ENCODE measurements at places on chromosomes 13 and 19.

GRCh38 chr13:112752711-112753541 is 63.1 kb downstream of the ATP11A start:
- no peak for DNase-seq

DNA sequence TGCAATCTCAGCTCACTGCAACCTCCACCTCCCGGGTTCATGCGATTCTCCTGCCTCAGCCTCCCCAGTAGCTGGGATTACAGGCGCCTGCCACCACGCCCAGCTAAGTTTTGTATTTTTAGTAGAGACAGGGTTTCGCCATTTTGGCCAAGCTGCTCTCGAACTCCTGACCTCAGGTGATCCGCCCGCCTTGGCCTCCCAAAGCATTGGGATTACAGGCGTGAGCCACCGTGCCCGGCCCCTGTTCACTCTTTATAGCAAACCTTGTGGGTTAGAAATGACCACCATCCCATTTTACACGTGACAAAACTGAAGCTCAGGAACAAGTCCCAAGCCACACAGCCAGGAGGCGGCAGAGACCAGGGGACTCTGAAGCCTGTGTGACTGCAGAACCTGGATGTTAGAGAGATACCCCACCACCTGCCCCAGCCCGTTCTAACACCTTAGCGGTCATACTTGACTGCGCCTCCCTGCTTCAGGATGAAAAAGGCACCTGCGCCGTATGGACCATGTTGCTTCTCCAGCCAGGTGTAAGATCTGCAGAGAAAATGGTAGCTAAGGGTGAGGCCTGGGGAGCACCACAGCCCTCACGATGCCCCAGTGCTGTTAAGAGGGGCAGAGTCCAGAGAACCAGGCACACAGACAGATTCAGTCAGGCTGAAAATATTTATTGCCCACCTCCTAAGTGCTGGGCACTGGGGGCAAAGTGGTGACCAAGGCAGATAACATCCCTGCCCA is 3.6 kb downstream of the DMAC2 start:
- no peak for DNase-seq

DNA sequence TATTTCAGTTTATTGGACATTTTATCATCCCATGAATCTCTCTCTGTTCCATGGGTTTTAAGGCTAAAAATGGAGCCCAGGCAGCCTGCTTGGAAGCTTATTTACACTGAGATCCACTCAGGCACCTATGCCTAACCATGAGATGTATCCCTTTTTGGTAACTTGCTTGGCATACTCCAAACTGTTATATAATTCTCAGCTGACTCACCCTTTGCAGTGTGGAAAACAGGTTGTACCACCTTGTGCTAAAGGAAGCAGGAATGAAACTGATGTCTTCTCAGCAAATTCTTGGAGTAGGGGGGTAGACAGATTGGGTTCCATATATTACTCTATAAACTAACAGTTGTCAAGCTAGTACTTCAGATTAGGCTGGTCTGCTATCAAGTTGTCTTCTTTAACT is 483.6 kb downstream of the KLF5 start:
- no peak for DNase-seq

DNA sequence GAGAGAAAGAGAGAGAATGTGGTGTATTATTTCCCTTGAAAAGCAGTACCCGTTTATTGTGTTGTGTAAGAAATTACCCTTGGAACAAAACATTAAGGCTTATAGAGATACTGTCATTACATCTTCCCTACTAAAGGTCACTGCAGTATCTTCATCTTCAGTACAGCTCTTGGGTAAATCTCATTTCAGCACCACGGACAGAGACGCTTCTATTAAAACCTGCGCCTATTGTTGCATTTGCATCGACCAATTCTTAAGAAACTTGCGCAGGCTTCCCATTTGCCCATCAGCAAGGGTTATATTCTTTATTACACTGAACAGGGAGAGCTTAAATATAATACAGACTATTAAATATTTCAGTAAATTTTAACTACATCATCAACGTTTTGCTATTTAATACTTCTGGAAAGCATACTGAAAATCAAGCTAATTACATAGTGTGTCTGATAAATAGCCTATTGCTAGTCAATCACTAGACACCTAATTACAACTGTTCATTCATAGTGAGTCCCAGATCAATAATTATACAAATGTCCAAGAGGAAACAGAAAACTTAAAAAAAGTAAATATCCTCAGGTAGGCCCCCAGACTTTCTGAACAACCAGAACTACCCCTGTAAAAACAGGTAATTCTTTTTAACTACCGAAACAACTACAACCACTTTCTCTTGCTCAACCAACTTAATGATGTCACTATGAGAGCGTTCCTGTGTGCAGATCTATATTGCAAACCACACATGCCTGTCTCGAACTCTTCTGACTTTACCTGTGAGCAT is 350.6 kb downstream of the LIG4 start:
- no peak for DNase-seq

- no peak for DNase-seq
Observed at GRCh38 chr19:50460161-50460765, 16.0 kb upstream of the EMC10 start.

All from left lobe of liver (tissue), 2 donors.